ENCODE measurements at places on chromosomes 6 and 20. TPM values are rescaled to one million over a fixed set of nuclear protein-coding genes. Genes with fewer than 3 reads are reported as not detected.

The SLC4A11 gene
- not detected for polyA plus RNA-seq

The EPB41L2 gene
- 21.2 TPM for polyA plus RNA-seq

The XKR7 gene
- polyA plus RNA-seq: not detected

The CST9 gene
- not detected for polyA plus RNA-seq

The SOX12 gene
- polyA plus RNA-seq: 1.9 TPM

The PLEKHG1 gene
- polyA plus RNA-seq: 40.2 TPM

The CST1 gene
- polyA plus RNA-seq: not detected

The CDH4 gene
- polyA plus RNA-seq: not detected

The KHDC1L gene
- not detected for polyA plus RNA-seq

The ALDH5A1 gene
- 16.0 TPM for polyA plus RNA-seq

The AVP gene
- not detected for polyA plus RNA-seq

The ABRACL gene
- polyA plus RNA-seq: 62.0 TPM

The PRKN gene
- 0.55 TPM for polyA plus RNA-seq

The LTB gene
- polyA plus RNA-seq: 2,767 TPM

The ZNF341 gene
- polyA plus RNA-seq: 5.7 TPM

The NTSR1 gene
- polyA plus RNA-seq: not detected

The OR2B2 gene
- polyA plus RNA-seq: not detected

The RMND1 gene
- 13.7 TPM for polyA plus RNA-seq

The REM1 gene
- polyA plus RNA-seq: not detected

The ADGRF5 gene
- polyA plus RNA-seq: not detected

The PM20D2 gene
- 16.0 TPM for polyA plus RNA-seq

The ASIP gene
- polyA plus RNA-seq: not detected

The GRIK2 gene
- polyA plus RNA-seq: not detected

The PRND gene
- polyA plus RNA-seq: 0.06 TPM

The LY6G6C gene
- not detected for polyA plus RNA-seq

The CDK5RAP1 gene
- polyA plus RNA-seq: 29.0 TPM

The METTL24 gene
- polyA plus RNA-seq: not detected

The C20orf141 gene
- not detected for polyA plus RNA-seq

The EDN1 gene
- polyA plus RNA-seq: not detected

The HLA-DRA gene
- 8,827 TPM for polyA plus RNA-seq

The FAXC gene
- polyA plus RNA-seq: not detected

The OR2H1 gene
- not detected for polyA plus RNA-seq

The PROKR2 gene
- polyA plus RNA-seq: not detected

The THEMIS gene
- polyA plus RNA-seq: 2.3 TPM

The FKBP1C gene
- polyA plus RNA-seq: not detected

The SRSF12 gene
- 0.41 TPM for polyA plus RNA-seq

The SNAP91 gene
- polyA plus RNA-seq: not detected

The GNRH2 gene
- not detected for polyA plus RNA-seq
